ENCODE measurements at places on chromosomes 1 and 21. TPM values are rescaled to one million over a fixed set of nuclear protein-coding genes. Genes with fewer than 3 reads are reported as not detected.

DNA sequence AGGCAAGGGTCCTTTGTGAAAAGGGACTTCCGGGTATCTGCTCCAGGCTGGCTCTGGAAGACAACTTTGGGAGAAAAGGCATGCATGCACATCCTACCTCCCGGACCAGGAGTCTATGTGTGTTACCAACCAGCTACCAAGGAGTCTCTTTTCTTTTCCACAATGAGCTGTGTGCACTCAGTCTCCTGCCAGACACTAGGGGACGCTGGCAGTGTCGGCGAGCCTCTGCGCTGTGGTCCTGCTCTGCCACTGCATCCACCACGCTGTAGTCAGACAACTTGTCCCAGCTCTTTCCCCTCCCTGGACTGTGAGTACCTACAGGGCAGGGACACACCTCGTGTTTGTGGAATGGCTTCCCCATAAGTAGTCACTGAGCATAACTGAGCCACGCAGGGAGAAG lies 5.1 kb upstream of the SSR2 start:
- DNase-seq: no peak

DNA sequence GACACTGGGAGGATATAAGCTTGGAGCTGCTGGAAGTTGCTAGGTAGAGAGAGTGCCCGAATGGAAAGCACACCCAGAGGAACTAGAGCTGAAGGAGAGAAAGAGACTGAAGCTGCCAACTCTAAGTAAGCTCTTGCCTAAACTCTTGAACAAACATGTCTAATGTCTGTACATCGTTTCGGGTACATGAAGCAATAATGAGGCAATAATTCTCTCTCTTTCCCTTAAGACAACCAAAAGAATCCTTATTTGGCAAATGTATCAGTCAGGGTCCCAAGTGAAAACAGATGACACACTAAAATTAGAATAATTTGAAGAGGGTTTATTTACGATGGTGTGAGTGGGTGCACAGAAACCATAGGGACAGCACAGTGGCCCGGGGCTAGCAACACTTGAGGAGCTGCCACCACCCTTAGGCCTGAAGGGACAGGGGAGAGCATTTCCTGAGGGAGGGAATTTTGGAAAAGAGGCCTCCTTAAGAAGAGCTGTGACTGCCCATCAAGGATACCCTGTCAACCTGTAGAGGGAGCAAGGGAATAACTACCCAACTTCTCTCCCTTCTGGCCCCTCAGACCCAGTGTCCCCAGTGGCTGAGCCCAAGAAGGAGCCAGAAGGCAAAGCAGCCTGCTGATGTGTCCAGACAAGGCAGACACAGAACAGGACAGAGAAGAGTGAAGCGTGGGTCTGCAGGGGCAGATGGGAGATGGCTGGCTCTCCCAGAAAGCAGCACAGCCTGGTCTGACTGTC lies 36.1 kb upstream of the KHDRBS1 start:
- no peak for DNase-seq

DNA sequence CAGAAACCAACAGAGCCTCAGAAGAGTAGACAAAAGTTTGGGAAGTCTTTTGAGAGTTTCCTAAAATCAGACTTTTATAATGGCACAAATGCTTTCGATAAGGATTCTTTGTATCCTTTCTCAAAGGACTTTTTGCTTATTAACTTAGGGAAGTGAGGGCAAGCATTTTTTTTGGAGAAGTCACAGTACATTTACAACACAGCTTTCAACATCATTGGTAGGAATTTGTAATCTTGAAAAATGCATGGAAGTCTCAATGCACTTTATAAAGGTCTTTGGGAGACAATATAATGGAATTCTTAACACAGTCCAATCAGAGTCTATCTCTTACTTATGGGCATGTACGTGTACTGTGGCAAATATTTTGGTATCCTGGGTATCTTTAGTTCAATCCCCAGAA lies 325.8 kb upstream of the NR5A2 start:
- no peak for DNase-seq

- no peak for DNase-seq
These were observed 62.8 kb upstream of the PAXBP1 start for GRCh38 chr21:32834211-32834915.

GRCh38 chr1:197183195-197183748 lies 36.8 kb upstream of the ASPM start:
- no peak for DNase-seq

DNA sequence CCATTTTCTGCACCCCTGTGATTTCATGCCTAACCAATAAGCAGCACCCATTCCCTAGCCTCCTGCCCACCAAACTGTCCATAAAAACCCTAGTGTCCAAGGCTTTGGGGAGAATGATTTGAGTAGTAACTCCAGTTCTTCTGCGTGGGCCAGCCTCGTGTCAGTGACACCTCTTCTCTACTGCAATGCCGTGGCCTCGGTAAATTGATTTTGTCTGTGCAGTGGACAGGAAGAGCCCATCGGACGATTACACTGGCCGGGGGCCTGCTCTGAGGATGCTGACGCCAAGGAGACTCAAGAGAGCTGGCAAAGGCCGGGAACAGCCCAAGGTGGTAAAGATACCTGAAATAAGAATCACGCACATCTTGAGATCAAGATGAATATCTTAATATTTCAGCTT lies 29.3 kb downstream of the RSPH1 start:
- DNase-seq: no peak

DNA sequence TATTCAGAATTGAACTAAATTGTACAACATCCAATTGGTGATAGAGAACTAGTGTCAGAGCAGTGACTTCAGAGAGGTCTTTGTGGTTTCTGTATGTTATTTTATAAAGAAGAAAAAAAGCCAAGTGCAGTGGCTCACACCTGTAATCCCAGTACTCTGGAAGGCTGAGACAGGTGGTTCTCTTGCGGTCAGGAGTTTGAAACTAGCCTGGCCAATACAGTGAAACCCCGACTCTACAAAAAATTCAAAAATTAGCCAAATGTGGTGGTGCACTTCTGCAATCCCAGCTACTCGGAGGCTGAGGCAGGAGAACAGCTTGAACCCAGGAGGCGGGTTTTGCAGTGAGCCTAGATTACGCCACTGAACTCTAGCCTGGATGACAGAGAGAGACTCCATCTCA lies 90.7 kb downstream of the ASH1L start:
- DNase-seq: no peak

DNA sequence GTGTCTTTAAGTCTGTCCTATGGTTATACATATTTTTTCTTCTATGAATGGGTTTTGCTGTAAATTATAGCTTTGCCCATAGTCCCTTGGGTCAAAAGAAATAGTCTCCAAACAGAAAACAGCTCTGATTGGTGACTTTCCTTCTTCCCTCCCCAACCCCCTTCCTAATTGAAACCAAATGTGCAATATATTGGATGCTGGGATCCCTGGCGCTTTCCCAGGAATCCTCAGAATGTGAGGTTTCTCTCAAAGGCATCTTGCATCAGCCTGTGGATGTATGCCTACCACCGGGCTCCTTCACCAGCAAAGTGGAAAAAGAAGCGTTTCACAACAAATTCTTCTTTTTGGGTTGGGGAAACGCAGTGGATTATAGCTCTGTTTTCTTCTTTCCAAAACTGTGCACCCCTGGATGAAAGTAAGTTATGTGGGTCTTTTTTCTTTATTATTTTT lies at the start of gene DDR2:
TSS of gene DDR2 (plus strand) at position 248 of the 450 bp plus-strand sequence. CDS start 86,600 bp downstream, outside the sequence.
- no peak for DNase-seq

DNA sequence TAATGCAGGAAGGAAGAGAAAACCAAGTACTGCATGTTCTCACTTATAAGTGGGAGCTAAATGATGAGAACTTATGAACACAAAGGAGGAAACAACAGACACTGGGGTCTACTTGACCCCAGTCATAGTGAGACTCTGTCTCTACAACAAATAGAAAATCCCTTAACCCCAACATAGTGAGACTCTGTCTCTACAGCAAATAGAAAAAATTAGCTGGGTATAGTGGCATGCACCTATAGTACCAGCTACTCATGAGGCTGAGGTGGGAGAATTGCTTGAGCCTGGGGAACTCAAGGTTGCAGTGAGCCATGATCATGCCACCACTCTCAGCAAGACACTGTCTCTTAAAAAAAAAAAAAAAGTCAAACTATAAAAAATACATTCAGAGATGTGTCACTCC lies 42.7 kb downstream of the GIPC2 start:
- no peak for DNase-seq

- DNase-seq: no peak
These were observed 782 bp downstream of the PCAT6 start for GRCh38 chr1:202811296-202812175.

GRCh38 chr1:202680586-202681352 lies 29.5 kb downstream of the SYT2 start:
- DNase-seq: no peak

- no peak for DNase-seq
These were observed 358.2 kb upstream of the KAZN start for GRCh38 chr1:14240265-14240664.

- no peak for DNase-seq
These were observed 13.8 kb downstream of the HEYL start for GRCh38 chr1:39625462-39626273.

GRCh38 chr1:198913667-198914066 lies 274.8 kb downstream of the PTPRC start:
- DNase-seq: no peak

DNA sequence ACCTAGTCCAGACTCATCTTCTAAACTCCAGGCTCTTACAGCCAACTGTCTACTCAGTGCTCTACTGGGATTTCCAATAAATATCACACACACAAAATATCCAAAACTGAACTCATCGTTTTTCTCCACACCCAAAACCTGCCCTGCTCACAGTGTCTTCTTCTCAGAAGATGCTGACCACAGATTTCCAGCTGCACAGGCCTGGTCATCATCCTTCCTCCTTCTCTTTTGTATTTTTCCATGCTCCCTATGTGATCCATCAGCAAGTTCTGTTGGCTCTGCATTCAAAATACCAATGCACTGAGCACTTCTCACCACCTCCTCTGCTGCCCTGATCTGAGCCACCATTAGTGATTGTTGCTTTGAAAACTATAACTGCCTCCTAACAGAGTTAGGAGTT lies 159.5 kb upstream of the KAZN start:
- DNase-seq: no peak

DNA sequence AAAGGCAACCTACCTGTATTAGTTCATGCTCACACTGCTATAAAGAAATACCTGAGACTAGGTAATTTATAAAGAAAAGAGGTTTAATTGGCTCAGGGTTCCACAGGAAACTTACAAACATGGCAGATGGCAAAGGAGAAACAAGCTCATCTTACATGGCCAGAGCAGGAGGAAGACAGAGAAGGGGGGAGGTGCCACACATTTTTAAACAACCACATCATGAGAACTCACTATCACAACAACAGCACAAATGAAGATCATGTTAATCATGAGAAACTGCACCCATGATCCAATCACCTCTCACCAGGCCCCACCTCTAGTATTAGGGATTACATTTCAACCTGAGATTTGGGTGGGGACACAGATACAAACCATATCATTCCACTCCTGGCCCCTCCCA lies 90.6 kb upstream of the KCTD3 start:
- no peak for DNase-seq

- no peak for DNase-seq
These were observed 50.5 kb downstream of the RASSF5 start for GRCh38 chr1:206557636-206558473.

GRCh38 chr1:232705815-232706575 lies 76.1 kb upstream of the SIPA1L2 start:
- no peak for DNase-seq

- no peak for DNase-seq
These were observed 140.9 kb upstream of the HOOK1 start for GRCh38 chr1:59673573-59674450.

DNA sequence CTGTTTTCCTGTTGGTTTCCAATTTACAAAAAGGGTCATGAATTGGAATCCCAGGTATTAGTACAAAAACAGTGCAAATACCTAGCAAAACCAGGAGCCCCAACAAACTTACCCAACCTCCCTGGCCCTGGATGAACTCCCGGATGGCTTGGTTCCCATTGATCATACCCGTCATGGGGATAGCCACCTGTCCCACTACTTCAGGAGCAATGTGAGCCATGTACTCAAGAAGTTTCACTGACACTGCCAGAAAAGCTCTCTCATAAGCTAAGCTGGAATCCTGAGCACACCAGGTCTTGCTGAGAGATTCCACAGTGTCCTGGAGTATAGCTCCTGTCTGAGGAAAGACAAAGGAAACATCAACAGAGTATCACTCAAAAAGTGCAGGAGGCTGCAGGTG lies 5.7 kb downstream of the BCL2L15 start:
- DNase-seq: no peak

Gene MROH9
- not detected for total RNA-seq

Gene TM2D1
- 59.5 TPM for total RNA-seq

Gene CLDN17
- not detected for total RNA-seq

Gene RNASEL
- total RNA-seq: 2.5 TPM

Gene NGF
- total RNA-seq: 2.0 TPM

Gene CASQ2
- total RNA-seq: not detected

Gene SPATA17
- total RNA-seq: 0.22 TPM

Gene TNFRSF8
- total RNA-seq: 0.35 TPM

Gene HNRNPCL2
- not detected for total RNA-seq

Gene OR2T2
- total RNA-seq: not detected

Gene KMO
- total RNA-seq: 1.0 TPM

All from epithelial cell of proximal tubule (primary cell).